ENCODE measurements at places on chromosomes 2 and 18.

DNA sequence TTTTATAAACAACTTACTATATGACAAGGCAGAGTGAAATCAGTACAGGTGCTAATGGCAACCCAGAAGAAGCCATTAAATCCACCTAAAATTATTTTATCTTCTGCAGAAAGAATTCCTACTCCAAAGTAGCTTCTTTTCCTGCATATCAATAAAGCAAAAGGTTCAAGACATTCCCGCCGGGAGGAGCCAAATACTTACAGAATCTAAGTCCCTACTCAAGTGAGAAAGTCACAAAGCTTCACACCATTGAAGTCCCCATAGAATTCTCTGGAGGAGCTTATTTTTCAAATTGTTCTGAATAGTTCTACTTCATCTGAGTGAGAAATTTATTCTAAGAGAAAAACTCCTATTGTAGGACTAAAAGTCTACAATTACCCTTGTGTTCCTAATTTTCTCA lies 233.7 kb upstream of the HNRNPA3 start:
- no peak for DNase-seq

- DNase-seq, result no peak
Observed at GRCh38 chr2:74206180-74206688, 7.8 kb downstream of the MTHFD2 start.

DNA sequence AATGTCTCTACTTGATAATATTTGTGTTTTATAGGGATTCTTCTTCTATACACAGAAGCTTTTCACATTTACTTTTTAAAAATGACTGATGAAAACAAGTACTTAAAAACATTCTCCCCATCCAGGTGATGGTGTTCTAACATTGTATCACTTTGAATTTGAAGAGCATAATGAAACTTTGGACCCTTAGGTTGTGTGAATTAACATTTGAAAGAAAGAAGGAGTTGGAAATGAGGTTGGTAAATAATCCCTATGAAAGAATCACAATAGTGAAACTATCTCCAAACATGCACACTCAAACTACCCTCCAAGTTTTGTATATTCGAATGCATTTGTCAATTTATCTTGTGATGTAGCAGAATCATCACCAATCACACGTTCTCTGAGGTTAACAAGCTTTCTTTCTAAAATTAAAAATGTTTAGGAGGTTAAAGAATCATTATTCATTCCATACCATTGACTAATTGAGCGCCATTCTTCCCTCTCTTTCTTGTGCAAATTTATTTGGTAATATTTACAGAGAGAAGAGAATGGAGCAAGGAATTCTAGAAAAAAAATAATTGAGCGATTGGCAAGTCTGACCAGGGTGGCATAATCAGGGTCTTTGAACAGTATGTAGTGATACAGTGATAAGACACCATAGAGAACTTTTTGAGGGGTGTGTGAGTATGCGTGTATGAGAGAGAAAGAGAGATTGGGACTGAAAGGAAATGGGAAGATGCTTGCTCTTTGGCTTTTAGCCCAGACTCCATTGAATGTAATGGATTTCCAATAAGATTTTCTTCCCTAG lies 260.0 kb upstream of the NRXN1 start:
- DNase-seq, result no peak

GRCh38 chr2:236169151-236169721 lies 1.1 kb upstream of the GBX2 start:
- no peak for DNase-seq

- DNase-seq, result no peak
Observed at GRCh38 chr2:67627456-67628207, 230.5 kb downstream of the ETAA1 start.

DNA sequence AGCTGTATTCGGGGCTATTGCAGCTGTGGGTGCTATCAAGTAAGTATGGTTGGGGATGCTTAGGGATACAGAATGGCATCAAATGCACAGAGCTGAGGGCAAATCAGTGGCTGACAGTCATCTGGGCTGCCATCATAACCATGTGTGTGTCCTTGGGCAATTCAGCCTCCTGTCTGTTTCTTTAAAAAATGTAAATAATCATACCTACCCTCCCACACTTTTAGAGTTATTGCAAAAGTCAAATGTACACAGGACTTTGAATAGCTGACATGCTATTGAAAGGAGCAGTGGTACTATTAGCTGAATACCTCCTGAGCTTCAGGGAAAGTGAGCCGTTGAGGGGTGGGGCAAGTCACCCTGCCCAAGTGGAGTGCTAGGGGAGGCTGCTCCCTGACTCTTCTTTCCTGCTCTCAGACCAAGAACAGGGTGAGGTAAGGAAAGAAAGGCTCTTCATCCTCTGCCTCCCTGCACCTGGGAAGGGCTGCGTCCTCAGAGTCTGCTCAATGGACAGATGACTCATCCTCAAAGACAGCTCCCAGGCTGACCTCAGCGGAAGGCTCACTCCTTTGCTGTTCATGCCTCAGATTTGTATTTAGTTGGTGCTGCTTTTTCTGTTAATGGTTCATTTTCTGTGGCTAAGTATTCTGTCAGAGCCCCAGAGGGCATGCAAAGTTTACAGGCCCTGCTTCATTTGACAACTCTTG lies 54.9 kb upstream of the BZW1 start:
- no peak for DNase-seq

DNA sequence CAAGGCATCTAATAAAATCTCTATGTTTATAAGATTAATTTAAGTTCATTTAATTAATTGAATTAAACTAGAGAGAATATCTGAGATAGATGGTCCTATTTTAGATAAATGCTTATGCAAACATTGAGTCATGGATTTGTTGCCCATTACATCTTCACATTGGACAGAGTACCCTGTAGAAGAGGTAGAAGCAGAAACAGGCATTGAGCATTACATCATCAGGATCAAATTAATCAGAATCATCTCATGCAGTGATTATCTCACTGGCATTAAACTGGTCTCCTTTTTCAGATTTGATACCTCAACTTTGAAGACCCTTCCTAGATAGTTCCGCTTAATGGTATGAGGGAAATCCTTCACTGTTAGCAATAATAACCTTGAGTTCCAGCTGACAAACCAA lies 469.6 kb upstream of the VRK2 start:
- DNase-seq, result no peak

- no peak for DNase-seq
Observed at GRCh38 chr18:76426737-76427305, 68.2 kb downstream of the ZNF516 start.

GRCh38 chr2:198712485-198712884 lies 745.3 kb downstream of the SATB2 start:
- DNase-seq, result no peak

DNA sequence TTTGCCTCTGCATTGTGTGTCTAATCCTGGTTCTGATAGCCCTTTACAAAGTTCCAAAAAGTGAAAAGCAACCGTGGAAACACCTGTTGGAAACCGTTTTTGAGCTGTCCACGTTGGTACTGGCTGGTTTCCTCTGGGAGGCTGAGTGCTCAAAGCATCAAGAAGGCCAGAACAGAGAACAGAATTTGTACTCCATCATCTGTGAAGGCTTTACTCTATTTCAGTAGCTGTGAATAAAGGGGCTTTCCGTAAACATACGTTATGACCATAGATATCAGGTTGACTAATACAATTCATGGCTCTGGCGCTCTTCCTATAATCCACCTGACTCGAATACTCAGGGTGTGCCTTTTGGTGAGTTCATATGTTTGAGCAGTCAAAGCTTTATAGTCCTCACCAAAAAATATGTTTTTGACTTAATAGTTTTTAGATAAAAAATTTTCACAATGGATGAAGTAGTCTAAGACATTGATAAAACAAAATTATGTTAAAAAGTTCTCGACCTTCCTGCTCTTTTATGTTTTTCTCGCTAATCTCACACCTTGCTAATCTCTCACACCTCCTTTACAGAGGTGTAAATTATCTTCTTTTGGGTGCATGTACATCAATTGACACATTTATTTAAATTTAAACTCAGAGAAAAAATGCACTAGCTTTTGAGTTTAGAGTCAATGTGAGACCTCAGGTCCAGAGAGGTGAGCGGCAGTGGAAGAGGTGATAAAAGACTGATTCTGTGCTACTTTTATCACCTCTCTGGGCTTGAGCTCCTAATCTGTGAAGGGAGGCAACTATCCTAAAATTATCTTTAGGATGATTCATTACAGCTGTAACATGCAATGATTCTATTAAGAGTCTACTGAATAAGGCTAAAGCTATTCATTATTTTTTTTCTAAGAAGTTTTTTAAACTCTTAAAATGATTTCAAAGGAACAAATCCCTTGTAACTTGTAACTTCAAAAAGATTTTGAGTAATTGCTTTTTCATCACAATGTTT lies 65.3 kb downstream of the CXCR4 start:
- no peak for DNase-seq

GRCh38 chr2:133506996-133507395 lies 61.3 kb downstream of the NCKAP5 start:
- no peak for DNase-seq

- no peak for DNase-seq
Observed at GRCh38 chr2:123738643-123739042, 286.4 kb upstream of the CNTNAP5 start.

GRCh38 chr2:1937480-1937879 lies 193.2 kb upstream of the PXDN start:
- DNase-seq, result no peak

DNA sequence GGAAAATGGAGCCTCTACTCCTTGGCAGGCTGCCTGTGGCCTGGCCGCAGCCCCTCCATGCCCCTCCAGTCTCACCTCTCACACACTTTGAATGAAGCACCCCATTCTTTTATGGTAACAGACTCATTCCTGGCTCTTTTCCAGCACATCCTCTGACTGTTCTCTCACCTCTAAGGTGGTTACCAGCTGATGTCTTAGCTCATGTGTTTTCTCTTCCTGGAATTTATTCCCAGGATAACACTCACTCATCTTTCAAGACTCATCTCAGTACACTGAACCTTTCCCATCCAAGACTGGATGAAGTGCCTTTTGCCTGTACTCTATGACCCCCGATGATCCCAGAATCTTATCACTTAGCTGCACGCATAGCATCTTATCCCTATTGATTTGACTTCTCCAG lies 50.6 kb downstream of the SLC9A4 start:
- no peak for DNase-seq

DNA sequence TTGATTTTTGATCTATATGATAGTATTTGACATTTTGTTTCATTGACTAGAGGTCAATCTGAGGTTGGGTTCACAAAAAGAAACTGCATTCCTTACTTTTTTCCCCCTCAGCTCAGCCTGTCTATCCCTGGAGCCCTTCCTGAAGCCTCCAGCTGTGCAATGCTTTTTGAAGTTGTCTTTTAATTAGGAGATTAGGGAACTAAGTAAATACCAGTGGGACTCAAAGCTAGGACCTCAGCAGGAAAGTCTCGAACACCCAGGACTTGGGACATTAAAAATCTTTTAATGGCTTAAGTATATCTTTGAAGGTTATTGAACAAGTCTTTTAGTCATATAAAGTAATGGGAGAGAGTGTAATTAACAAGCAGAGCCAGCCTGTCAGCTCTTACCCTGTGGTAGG lies 220.2 kb downstream of the PDE11A start:
- DNase-seq, result no peak

DNA sequence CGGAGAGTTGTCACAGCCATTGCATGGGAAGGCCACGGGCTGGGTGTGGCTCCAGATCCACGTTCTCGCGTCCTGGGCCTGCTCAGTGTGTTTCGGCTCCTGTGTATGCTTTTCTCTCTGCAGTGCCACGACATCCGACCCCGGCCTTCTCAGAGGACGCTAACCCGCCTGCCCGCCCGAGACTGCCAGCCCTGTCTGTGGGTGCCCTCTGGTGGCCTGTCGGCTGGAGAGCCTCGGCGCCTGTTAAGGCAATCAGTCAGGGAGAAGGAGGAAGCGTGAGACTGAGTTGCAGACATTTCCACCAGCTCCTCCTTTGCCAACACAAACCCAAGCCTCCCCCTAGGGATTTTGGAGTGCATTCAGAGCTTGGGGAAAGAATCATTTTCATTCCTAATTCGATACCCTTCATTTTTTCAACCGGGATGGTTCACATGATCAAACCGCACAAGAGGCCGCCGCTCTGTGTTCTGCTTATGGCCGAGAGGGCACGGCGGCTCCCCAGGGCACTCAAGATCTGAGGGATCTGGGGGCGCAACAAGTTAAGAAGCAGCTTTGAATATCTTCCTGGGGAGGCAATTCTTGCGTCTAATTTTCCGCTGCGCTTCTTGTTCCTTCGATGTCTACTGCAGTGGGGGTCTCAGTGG lies 37.5 kb upstream of the ZBTB7C start:
- peak; percentile 76 for DNase-seq

DNA sequence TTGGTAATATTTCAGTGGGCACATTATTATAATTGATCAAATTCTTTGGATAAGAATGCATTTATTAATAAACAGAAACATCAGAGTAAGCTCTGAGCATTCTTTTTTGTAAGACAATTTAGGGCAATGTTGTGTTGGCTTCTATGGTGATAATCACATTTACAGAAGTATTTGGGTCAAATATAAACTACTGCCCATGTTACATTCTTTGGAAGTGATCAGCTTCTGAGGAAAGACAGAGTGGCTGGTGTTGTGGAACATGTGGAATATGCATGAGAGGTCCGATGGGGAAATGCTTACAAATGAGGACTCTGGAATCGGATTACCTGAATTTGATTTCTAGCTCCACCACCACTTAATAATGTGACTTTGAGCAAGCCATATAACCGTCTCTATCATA lies 19.4 kb downstream of the SERPINB13 start:
- no peak for DNase-seq

DNA sequence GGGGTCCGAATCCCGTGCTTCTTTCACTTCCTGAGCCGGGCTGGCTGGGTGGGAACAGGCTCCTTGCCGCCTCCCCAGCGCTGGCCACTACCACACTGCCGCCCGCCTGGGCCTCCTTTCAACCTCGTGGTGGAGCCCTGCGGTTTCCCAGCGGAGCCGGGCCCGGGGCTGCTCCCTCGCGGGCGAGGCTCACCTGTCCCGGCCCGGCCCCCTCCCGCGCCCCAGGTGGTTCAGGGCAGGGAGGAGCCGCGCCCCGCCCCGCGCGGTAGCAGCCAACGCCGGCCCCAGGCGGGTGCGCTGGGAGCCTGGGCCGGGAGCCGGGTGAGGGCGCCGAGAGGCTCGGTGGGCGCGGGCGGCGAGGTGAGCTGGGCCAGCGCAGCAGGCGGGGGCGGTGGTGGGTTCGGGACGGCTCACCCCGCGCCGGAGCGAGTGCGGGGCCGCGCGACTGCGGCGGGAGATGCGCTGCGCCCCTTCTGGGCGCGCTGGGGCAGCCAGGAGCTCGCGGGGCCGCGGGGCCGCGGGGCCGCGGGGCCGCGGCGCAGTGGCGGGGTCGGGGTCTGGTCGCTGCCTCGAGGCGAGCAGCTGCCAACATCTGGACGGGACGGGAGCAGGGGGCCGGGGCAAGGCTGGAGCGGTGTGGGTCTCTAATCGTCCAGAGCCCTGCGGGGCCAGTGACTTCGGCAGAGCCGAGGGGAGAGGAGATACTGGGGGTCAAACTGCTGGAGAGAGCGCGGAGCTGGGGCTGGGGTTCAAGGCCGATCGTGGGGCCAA lies at the start of gene LYPD6B:
LYPD6B (plus strand) TSS at position 258 of the 771 bp plus-strand sequence. CDS start 92,250 bp downstream, outside the sequence.
- no peak for DNase-seq
